ENCODE measurements at places on chromosomes 2 and 18.

GRCh38 chr2:148218326-148219075 is 197.6 kb downstream of the MBD5 start:
- no peak for DNase-seq

DNA sequence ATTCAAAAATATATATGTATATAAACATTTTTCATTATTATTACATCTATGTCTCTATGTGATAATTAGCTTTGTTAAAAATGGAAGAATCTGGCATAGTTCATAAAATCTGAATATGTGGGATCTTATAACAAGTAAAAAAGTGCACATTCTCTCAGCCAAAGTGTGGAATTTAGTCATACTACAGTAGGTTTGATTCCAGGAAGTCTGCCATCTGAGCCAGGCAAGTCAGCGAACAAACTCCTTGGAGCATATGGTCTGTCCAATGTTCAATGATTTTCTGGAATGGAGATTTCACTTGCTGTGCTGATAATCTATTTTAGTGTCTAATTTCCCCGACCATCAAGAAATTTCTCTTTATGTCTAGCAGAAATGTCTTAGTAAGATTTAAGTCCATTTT is 1033.2 kb upstream of the NXPH2 start:
- no peak for DNase-seq

DNA sequence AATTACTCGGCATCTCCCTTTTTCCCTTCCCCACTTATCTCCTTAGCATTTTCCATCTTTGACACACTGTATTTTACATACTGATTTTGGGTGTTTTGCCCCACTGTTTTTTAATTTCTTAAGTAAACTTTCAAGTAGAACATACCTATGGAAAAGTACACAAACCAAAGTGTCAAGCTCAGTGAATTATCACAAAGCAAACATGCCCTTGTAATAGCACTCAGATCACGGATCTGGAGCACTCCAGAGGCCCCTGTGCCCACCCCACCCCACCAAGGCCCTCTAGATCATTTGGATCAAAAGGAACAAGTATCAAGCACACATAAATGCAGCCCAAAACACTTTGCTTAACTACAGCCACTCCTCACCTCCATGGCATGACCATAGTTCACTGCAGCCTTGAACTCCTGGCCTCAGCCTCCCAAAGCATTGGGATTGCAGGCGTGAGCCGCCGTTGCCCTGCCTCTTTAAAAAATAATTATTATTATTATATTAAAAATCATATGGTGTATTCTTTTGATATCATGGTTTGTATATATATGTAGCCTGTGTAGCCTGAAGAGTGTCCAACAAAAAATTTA is 38.1 kb downstream of the FER1L5 start:
- no peak for DNase-seq

GRCh38 chr2:191166756-191167445 is 16.1 kb upstream of the STAT4 start:
- DNase-seq: no peak

DNA sequence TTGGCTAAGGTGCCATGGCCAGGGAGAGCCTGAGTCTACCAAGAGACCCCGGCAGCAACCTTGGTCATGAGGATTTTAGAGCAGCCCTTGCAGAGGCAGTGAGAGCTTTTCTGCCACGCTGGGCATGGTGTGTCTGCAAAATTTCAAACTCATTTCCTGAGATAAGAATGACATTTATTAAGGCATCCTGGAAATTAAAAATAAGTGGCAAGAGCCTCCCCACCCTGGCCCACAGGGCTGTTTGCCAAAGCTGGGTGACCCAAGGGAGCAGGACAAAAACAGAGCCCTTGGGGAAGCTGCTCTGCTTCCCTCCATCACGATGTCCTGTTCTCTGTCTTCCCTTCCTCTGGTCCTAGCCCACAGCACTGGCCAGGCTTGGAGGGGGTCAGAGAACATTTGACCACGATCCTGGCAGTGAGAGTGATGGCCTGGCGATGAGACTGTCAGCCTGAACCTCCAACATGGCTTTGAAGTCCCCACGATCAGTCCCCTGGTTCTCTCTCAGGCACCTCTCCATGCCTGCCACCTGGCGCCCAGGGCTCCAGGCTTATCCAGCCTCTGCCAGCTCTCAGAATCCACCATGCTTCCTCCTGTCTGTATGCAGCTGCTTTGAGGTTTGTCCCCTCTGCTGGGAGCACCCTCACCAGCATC is 68.9 kb upstream of the RMDN2 start:
- DNase-seq: no peak

- no peak for DNase-seq
These were observed 270.0 kb upstream of the PXDN start for GRCh38 chr2:2014251-2014771.

- no peak for DNase-seq
These were observed 90.1 kb downstream of the CAPN13 start for GRCh38 chr2:30717081-30717650.

DNA sequence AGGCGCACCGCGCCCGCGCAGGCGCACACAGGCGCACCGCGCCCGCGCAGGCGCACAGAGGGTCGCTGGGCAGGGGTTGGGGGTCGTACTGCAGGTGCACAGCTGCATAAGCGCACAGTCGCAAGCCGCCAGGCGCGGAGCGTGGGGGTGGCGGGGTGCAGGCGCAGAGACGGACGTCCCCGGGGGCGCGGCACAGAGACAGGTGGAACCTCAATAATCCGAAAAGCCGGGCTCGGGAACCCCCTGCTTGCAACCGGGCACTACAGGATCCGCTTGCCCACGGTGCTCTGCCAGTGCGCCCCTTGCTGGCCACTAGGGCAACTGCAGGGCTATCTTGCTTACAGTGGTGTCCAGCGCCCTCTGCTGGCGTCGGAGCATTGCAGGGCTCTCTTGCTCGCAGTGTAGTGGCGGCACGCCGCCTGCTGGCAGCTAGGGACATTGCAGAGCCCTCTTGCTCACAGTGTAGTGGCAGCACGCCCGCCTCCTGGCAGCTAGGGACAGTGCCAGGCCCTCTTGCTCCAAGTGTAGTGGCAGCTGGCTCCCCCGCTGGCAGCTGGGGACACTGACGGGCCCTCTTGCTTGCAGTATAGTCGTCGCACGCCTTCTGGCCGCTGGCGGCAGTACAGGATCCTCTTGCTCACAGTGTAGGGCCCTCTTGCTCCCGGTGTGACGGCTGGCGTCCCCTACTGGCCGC is 34.9 kb downstream of the FAM110C start:
- no peak for DNase-seq
